ENCODE measurements at places on chromosomes 13 and 19. TPM values are rescaled to one million over a fixed set of nuclear protein-coding genes. Genes with fewer than 3 reads are reported as not detected.

The GPR12 gene
- total RNA-seq = not detected

The GAS6 gene
- total RNA-seq = 125 TPM

The ARMC6 gene
- total RNA-seq = 25.1 TPM

The CALR3 gene
- total RNA-seq = not detected

The CDADC1 gene
- 4.3 TPM for total RNA-seq

The FARP1 gene
- 30.6 TPM for total RNA-seq

The KIR3DL1 gene
- not detected for total RNA-seq

The SUGT1 gene
- total RNA-seq = 52.0 TPM

The GJA3 gene
- total RNA-seq = 0.57 TPM

The PRR22 gene
- total RNA-seq = 0.28 TPM

The FXYD5 gene
- total RNA-seq = 24.6 TPM

All from smooth muscle cell of bladder (primary cell).